ENCODE measurements at places on chromosomes 3 and 15.

DNA sequence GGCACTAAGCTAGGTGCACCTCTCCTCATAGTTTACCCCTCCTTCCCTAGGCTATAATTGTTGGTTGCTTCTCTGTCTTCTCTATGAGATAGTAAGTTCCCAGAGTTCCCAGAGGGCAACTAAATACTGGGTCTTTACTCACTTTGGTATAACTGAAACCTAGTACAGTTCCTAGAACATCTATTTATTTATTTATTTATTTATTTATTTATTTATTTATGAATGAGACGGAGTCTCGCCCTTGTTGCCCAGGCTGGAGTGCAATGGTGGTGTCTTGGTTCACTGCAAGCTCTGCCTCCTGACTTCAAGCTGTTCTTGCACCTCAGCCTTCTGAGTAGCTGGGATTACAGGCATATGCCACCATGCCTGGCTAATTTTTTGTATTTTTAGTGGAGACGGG lies 71.1 kb upstream of the FLNB start:
- no peak for DNase-seq

DNA sequence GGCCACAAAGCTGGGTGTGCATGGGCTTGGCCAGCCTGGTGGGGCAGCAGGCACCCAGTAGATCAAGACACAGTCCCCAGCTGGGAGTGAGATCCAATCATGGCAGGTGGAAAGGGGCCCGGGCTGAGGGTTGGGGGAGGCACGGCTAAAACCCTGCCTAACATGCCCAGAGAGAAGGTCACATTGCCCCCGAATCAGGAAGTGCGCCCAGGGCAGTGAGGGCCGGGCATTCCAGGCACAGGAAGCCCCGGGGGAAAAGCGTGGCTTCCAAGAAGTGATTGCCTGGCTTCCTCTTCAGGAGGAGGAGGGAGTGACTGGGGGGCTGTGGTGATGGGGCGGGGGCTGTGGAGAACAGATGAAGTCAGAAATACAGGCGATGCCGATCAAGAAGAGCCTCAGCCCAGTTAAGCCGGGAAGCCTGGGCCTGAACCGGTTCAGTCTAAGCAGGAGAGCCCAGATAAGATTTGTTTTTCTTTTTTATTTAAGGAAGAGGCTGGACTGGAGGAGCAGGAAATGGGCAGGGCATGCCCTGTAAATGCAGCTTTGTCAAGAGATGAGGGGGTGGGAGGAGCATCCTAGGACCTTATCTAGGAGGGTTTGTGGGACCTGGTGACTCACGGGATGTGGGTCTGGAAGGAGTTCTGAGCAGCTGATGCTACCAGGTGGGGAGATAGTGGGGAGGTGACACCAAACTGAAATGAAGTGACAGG lies 83.9 kb downstream of the CHSY1 start:
- peak; percentile 64 for DNase-seq

- no peak for DNase-seq
These were observed 19.0 kb upstream of the PRICKLE2 start for GRCh38 chr3:64244011-64244942.

DNA sequence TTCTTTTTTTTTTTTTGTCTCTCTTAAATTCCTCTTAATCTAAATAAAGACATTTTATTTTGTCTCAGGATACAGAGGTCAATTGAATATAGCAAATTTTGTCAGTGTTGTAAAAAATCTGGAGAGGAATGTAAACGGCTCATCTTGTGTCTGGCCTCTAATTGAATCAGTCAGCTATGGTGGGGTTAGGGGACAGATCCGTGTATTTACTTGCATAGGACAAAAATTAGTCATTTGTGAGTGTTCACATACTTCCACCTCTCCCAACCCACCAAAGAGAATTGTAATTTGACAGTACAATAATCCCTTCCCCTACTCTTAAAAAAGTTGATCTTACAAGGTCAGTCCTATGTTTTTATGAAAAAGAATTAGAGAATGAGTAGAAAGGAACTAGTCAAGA lies 18.3 kb downstream of the PPARG start:
- DNase-seq, result no peak

- no peak for DNase-seq
These were observed 19.0 kb upstream of the CCR2 start for GRCh38 chr3:46334741-46335478.

DNA sequence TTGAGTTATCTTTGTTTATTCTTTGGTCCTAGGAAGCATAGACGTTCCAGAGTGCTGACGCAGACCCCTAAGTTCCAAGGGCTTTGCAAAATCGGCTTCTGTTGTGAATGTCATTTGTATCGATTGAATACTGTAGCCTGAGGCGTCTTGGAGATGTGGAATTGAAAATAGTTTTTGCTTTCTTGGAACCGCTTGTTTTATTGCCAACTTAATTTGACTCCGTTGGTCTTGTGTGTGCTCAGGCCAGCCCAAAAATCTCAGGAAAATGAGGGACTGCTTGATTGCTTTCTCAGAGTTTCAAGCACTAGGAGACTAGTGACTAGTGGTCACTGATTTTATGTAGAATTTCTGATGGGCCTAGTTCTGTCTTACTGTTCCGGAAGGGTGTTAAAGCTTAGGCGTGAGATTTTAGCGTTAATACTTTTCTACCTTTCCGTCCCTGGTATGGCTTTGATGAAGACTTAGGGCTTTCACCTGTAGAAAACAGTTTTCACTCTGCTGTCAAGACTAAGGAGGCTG lies 263 bp upstream of the UTS2B start:
- peak; percentile 53 for DNase-seq

- DNase-seq, result no peak
These were observed 66.6 kb downstream of the ARPP21 start for GRCh38 chr3:35705904-35706303.

All from GM03348 (cell line).